ENCODE measurements at places on chromosomes 3 and 15.

GRCh38 chr3:54138937-54139547 lies 16.7 kb downstream of the CACNA2D3 start:
- DNase-seq: no peak
- peaks cover 2% of the 10 kb centered on the region for H3K4me1 ChIP-seq
- H3K4me3 ChIP-seq: no peak overlapping the region

DNA sequence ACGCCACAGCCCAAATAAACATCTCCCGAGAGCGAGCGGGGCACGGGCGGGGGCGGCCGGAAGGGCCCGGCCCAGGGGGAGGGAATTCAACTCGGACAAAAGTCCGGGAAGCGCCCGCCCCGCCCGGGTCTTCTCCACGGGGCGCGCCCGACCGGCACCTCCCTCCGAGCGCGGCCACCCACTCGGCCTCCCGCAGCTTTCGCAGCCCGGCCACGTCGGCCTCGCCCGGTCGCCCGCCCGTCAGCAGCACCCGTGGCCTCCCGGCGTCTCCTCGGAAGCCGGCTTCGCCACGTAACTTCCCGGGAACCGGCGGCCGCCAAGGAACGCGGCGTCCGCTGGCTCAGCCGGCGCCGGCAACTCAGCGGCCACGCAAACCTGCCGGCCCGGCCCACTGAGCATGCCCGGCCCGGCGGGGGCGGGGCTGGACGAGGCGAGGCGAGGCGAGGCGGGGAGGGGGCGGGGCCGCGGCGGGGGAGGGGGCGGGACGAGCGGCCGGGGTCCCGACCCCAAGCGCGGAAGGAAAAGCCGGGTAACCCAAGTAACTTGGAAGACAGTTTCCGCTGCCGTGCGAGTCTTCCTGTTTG lies at the start of gene TJP1:
TJP1 (minus strand) TSS at position 369 of the 584 bp plus-strand sequence. CDS start 440 bp downstream, outside the sequence.
- H3K27me3 ChIP-seq: no peaks in the 10 kb centered on the region
- H3K36me3 ChIP-seq: no peaks in the 10 kb centered on the region

DNA sequence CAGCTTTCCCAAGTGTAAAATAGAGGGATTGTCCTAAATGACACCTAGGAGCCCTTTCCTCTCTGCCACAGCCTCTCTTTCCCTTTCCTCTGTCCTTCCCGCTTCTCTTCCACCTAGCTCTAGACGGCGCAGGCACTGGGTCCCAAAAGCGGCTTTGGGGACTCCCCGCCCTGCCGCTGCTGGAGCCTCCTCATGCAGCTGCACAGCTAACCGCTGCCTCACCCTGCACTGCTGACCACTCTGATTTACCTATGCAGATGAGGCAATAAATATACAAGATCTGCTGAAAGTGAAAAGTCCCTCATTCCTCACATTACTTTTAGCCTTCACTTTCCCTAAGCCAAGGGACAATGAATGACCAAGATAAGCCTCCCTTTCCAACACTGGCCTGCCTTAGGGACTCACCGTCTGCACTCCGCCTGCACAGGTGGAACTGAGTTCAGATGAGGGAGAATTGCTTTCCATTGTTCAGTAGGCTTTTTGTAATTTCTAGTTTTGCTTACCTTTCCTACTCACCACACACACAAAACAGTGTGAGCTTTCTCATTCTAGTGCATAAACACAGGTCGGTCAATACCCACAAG lies 197.5 kb upstream of the BCL6 start:
- H3K4me3 ChIP-seq: no peak overlapping the region
- H3K27ac ChIP-seq: no peak overlapping the region
- no peak for DNase-seq
- H3K4me1 ChIP-seq: no peaks in the 10 kb centered on the region

GRCh38 chr15:50390554-50391264 lies 33.5 kb upstream of the USP8 start:
- no peak overlapping the region for H3K4me3 ChIP-seq
- no peak for DNase-seq
- no peaks in the 10 kb centered on the region for H3K36me3 ChIP-seq
- no peaks in the 10 kb centered on the region for H3K27me3 ChIP-seq

DNA sequence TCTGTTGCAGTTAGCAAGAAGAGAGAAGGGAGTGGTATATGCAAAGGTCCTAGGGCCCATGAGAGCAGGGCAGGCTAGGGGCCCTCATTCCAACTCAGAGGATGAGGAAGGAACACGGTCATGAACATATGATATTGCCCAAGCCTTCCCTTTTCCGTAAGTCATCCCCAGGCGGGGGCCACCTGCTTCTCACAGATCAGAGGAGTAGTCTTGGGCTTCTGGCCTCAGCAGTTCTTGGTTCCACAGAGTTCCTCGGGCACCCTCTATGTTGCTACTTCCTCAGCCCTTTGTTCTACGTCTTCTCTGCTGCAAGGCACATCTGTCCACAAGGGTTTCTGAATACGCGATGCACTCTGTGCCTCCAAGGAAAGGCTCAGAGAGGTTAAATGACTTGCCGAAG lies 25.3 kb downstream of the EPHB3 start:
- H3K4me1 ChIP-seq: peaks cover 20% of the 10 kb centered on the region
- H3K27me3 ChIP-seq: no peaks in the 10 kb centered on the region
- no peak for DNase-seq
- H3K27ac ChIP-seq: no peak overlapping the region
- H3K36me3 ChIP-seq: no peaks in the 10 kb centered on the region

DNA sequence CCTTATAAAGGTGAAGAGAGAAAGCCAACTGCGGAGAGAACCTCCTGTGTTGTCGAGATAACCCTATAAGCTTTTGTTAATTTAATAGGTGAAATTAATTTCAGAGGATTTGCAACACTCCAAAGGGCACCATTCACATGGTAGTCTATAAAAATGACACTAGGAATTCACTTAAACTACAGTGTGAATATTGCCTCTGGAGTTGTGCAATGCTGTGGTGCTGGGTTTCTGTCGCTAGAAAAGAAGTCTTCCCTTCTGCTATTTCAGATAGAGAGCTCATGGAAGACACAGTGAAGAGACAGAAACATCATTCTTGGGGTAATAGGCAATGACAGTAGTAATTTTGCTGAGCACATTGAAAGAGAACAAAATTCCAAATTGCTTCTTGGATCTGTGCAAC lies 28.8 kb upstream of the PROK2 start:
- H3K27me3 ChIP-seq: no peaks in the 10 kb centered on the region
- H3K27ac ChIP-seq: no peak overlapping the region
- DNase-seq: no peak
- no peaks in the 10 kb centered on the region for H3K4me1 ChIP-seq
- H3K4me3 ChIP-seq: no peak overlapping the region

GRCh38 chr3:25834346-25834745 lies 44.5 kb downstream of the OXSM start:
- no peak overlapping the region for H3K27ac ChIP-seq
- H3K4me1 ChIP-seq: no peaks in the 10 kb centered on the region
- H3K27me3 ChIP-seq: no peaks in the 10 kb centered on the region
- H3K4me3 ChIP-seq: no peak overlapping the region
- no peaks in the 10 kb centered on the region for H3K36me3 ChIP-seq
- no peak for DNase-seq

GRCh38 chr15:57098896-57099295 lies 180.5 kb downstream of the TCF12 start:
- H3K4me1 ChIP-seq: no peaks in the 10 kb centered on the region
- no peaks in the 10 kb centered on the region for H3K36me3 ChIP-seq
- no peak overlapping the region for H3K27ac ChIP-seq
- no peak for DNase-seq
- no peak overlapping the region for H3K4me3 ChIP-seq
- H3K27me3 ChIP-seq: no peaks in the 10 kb centered on the region

DNA sequence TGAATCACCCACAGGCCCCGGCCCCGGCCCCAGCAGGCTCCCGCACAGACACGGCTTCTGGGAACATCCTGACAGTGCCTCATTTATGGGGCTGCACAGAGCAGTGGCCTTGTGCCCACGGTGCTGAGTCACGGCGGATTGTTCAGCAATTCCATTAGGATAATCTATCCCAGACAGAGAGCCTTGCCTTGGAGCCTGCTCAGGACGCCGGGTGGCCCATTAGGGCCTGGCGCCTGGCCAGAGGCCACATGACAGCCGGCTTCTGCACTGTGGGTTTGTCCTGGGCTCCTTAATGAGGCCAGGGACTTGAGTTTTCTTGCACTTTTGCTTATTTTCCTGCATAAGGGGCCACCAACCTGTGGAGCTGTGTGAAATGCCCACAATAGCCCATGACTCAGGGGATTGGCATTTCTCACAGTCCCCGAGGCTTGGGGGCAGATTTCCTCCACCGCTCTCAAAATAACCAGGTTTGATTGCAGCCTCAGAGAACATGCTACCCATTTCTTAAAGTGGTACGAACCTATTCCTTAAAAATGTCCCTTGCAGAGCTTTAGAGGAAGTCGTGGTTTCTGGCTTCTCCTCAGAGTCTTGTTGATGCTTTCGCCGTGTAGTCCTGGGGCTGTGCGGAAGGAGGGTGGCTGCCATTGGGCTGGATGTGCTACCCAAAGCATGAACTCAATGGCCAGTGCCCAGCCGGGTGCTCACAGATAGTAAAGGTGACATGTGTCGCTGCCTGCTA lies 19.0 kb downstream of the SYNM start:
- H3K4me3 ChIP-seq: peak overlapping the region; percentile 6
- peaks cover 12% of the 10 kb centered on the region for H3K4me1 ChIP-seq
- DNase-seq: peak; percentile 84
- H3K36me3 ChIP-seq: no peaks in the 10 kb centered on the region

DNA sequence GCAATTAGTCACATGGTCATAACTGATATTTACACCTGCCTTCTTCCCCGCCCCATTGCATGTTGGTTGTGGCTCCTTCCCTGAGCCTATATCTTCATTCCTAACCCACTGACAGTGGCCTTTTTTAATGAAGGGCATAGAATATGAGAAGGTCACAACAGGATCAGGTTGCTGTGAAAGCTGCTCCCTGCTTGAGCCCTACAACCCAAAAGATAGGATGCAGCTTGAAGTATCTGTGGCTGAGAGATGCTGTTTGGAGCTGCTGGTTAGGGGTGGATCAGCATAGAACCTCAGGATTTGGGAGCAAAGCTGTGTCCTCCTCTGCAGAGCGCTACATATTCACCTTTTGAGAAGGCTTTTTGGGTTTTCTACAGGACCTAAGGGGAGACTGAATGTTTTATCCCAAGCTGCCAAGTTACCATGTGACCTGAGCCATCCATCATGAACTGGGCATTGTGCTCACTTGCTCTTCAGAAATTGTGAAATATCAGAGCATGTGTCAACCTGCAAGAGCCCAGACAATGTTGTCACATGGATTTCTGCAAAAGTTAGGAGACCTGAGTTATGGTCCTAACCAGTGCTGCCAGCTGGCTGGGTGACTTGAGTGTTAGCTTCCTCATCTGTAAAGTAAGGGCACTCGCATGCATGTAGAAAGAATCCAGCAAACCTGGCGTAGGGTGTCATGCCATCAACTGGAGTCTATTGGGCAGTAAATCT lies 49.8 kb upstream of the ARL8B start:
- no peak for DNase-seq
- no peaks in the 10 kb centered on the region for H3K27me3 ChIP-seq
- peaks cover 2% of the 10 kb centered on the region for H3K4me1 ChIP-seq
- H3K4me3 ChIP-seq: no peak overlapping the region
- H3K27ac ChIP-seq: no peak overlapping the region

DNA sequence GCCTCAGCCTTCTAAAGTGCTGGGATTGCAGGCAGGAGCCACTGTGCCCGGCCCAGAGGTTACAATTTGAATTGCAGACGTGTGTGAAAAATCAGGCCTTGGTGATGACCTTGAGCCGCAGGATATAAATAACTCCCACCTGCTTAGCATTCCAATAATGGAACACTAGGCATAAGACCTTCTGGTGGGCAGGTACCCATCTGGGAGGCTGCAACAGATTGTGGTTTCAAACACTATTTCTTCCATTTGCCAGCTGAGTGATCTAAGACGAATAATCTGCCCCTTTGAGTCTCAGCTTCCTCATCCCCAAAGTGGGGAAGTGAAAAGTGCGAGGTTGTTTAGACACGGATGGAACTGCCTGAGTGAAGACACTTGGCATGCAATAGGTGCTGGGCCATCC lies 47.7 kb upstream of the HERC1 start:
- no peak overlapping the region for H3K4me3 ChIP-seq
- peaks cover 5% of the 10 kb centered on the region for H3K4me1 ChIP-seq
- no peak overlapping the region for H3K27ac ChIP-seq
- no peaks in the 10 kb centered on the region for H3K27me3 ChIP-seq
- no peak for DNase-seq

- H3K4me1 ChIP-seq: peaks cover 19% of the 10 kb centered on the region
- H3K4me3 ChIP-seq: no peak overlapping the region
- H3K27me3 ChIP-seq: no peaks in the 10 kb centered on the region
- DNase-seq: no peak
Observed at GRCh38 chr3:150736903-150737832, 25.8 kb downstream of the SIAH2 start.

DNA sequence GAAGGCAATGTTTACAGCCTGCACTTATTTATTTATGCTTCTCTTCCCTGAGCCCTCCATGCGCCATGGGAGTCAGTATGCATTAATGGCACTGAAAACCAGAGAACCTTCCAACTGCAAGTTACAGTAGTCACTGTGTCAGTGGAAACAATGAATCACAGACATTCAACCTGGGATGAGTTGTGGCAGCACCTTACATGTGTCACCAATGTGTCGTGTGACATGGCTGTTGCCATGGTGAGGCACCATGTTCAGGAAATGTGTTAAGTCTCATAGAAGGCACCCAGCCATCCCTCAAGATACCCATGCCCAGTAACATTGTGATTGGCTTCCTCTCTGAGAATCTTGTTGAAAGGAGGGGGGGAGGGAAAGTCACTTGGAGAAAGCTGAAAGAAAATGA lies 105.0 kb downstream of the FOXP1 start:
- H3K4me1 ChIP-seq: peaks cover 2% of the 10 kb centered on the region
- no peak overlapping the region for H3K4me3 ChIP-seq
- no peaks in the 10 kb centered on the region for H3K36me3 ChIP-seq

DNA sequence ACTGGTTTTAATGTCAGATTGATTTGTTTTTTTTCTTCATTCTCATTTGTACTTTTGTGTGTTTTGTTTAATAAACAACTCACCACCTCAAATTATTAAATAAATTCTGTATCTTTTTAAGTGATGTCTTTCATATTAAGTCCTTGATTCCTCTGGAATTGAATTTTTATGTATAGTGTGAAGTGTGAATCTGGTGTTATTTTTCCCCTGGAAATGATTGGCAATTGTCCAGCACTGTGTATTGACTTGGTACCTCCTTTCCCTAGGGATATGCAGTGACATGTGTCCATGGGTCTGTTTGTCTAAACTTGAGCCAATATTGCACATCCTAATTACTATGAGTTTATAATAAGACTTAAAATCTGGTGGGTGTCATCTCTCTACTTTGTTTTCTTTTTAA lies 2.1 kb downstream of the RNU5B-1 start:
- DNase-seq: no peak
- H3K4me1 ChIP-seq: peaks cover 1% of the 10 kb centered on the region
- no peaks in the 10 kb centered on the region for H3K27me3 ChIP-seq
- H3K36me3 ChIP-seq: no peaks in the 10 kb centered on the region
- no peak overlapping the region for H3K4me3 ChIP-seq

- no peak overlapping the region for H3K27ac ChIP-seq
- no peaks in the 10 kb centered on the region for H3K27me3 ChIP-seq
Observed at GRCh38 chr15:58057559-58057958, 8.0 kb downstream of the ALDH1A2 start.

GRCh38 chr3:39294446-39295183 lies 14.8 kb upstream of the CX3CR1 start:
- no peaks in the 10 kb centered on the region for H3K27me3 ChIP-seq
- no peak overlapping the region for H3K27ac ChIP-seq
- H3K4me1 ChIP-seq: no peaks in the 10 kb centered on the region
- H3K4me3 ChIP-seq: no peak overlapping the region
- no peak for DNase-seq

GRCh38 chr3:127194601-127195187 lies 1.8 kb downstream of the PRR23E start:
- no peak overlapping the region for H3K27ac ChIP-seq
- H3K4me1 ChIP-seq: no peaks in the 10 kb centered on the region
- no peak overlapping the region for H3K4me3 ChIP-seq
- DNase-seq: no peak

All from ovary (tissue), 10 donors.